ENCODE measurements at places on chromosomes 11 and 22. TPM values are rescaled to one million over a fixed set of nuclear protein-coding genes. Genes with fewer than 3 reads are reported as not detected.

PELI3 gene
- 17.7 TPM for total RNA-seq

APOA5 gene
- total RNA-seq = not detected

PLAAT5 gene
- total RNA-seq = 0.21 TPM

CHRM1 gene
- total RNA-seq = not detected
